ENCODE measurements at places on chromosomes 2 and 18.
A peak's percentile ranks its signal among the peaks of the same experiment; 100 is the strongest.

- peak; percentile 39 for DNase-seq
Observed at GRCh38 chr18:48539406-48540250, 797 bp downstream of the CTIF start.

GRCh38 chr18:45149712-45150111 lies 465.6 kb upstream of the SLC14A2 start:
- DNase-seq, result no peak

GRCh38 chr2:35787302-35788031 lies 568.1 kb upstream of the CRIM1 start:
- DNase-seq, result no peak

- DNase-seq, result no peak
Observed at GRCh38 chr2:109341355-109342255, 212.6 kb downstream of the SH3RF3 start.

DNA sequence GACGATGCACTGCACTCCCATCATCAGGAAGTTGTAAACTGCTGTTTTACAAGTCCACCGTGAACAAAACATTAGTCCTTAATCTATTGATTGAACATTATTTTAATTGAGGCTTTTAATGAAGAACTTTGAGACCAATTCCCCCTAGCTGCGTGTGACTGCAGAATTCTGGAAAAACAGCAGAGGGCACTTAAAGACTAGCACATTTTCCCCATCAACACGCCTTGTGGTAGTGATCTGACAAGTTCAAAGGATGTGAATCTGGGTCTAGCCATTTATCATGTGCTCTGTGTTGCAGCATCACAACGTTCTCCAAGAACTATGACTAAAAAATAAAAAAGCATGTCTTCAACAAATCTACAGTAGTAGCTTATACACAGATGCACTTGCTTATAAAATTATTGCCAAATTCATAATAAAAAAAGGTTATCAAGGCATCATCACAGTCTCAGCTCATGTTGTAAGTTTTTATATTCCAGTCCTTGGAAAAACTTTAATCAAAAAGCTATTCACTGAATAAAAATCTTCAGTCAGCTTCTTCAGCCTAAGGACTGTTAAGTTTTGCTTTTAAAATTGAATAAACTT lies 35.8 kb downstream of the SKOR2 start:
- peak; percentile 15 for DNase-seq

DNA sequence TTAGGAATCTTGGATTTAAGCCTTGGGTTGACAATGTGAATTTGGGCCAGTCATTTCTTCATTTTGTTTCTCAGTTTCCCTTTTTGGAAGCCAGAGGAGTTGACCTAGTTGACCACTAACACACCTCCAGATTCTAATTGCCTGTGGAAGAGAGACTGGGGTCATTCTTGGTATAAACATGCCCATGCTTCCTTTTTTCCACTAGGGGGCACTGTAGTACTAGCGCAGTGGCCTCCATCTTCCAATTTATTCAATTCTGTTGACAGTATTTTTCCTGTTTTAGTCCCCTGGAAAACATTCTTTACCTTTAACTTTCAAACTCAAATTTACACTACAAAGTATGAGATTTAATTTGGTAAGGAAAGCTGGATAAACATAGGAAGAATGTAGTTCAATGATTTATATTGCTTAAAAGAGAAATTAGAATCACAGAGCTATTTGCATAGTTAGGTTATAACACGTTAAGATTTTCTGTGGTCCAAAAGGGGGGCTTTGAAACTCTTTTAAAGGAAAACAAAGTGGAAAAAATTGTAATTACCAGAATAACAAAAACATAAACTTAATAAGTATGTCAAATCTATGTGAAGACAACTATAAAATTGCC lies 57.5 kb upstream of the AGPS start:
- DNase-seq, result peak; percentile 11

- DNase-seq, result no peak
Observed at GRCh38 chr2:102018823-102019445, 27.2 kb downstream of the IL1R2 start.

GRCh38 chr2:55140316-55141219 lies 90.3 kb upstream of the RTN4 start:
- no peak for DNase-seq

- DNase-seq, result no peak
Observed at GRCh38 chr2:36753706-36754221, 57.3 kb downstream of the VIT start.

DNA sequence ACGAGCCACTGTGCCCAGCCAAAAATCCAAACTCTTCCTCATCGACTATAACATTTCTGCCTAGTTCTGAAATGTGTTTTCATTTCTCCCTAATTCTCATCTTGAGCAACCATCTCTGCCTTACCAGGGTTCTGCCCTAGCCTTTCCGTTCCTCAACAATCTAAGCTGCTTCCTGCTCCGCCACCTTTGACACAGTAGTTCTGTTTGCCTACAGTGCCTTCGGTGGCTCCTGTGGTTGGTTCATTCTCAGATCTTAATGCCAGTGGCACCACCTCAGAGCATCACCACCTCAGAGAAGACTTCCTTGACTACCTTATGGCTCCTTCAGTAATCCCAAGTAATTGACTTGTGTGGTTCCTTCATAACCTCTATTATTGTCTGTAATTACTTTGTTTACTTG lies 3.8 kb downstream of the SOCS6 start:
- no peak for DNase-seq
